ENCODE measurements at places on chromosomes 1 and 21. TPM values are rescaled to one million over a fixed set of nuclear protein-coding genes. Genes with fewer than 3 reads are reported as not detected.
A peak's percentile ranks its signal among the peaks of the same experiment; 100 is the strongest.

SEMA4A gene
- polyA plus RNA-seq: 0.88 TPM

SAMD11 gene
- not detected for polyA plus RNA-seq

LYPD8 gene
- not detected for polyA plus RNA-seq

DNAI4 gene
- polyA plus RNA-seq: 2.1 TPM

TSEN15 gene
- polyA plus RNA-seq: 74.7 TPM

GRCh38 chr21:33451634-33452071 is 28.1 kb downstream of the TMEM50B start:
- H3K27ac ChIP-seq: no peak overlapping the region
- H3K4me3 ChIP-seq: no peak overlapping the region
- H3K4me1 ChIP-seq: no peaks in the 10 kb centered on the region
- no peak for DNase-seq
- H3K36me3 ChIP-seq: no peaks in the 10 kb centered on the region

DNA sequence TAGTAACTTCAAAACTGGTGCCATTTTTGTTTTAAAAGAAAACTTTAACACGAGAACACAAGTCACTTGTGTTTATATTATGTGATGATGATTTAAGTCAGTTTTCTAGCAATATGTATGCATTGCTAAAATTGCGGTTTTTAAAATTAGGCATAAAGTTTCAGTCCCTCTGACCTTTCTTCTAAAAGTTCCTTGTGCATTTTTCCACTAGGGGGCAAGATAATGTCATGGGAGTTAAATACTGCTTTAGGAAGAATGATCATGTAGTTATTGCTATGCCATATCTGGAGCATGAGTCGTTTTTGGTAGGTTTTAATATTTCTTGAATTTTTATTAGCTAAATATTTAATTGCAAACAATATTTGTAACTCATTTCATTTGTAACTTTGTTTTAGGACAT is 10.7 kb downstream of the CDC7 start:
- H3K4me3 ChIP-seq: no peak overlapping the region
- H3K36me3 ChIP-seq: no peaks in the 10 kb centered on the region
- no peaks in the 10 kb centered on the region for H3K4me1 ChIP-seq
- no peaks in the 10 kb centered on the region for H3K27me3 ChIP-seq

- H3K36me3 ChIP-seq: no peaks in the 10 kb centered on the region
- H3K27me3 ChIP-seq: no peaks in the 10 kb centered on the region
- no peak overlapping the region for H3K27ac ChIP-seq
- H3K4me3 ChIP-seq: no peak overlapping the region
These were observed 20.7 kb upstream of the RPE65 start for GRCh38 chr1:68470388-68470970.

GRCh38 chr1:10207810-10208209 is 2.6 kb upstream of the KIF1B start:
- DNase-seq: no peak
- H3K27ac ChIP-seq: no peak overlapping the region
- H3K36me3 ChIP-seq: no peaks in the 10 kb centered on the region
- no peaks in the 10 kb centered on the region for H3K27me3 ChIP-seq
- H3K4me3 ChIP-seq: no peak overlapping the region
- peaks cover 17% of the 10 kb centered on the region for H3K4me1 ChIP-seq

DNA sequence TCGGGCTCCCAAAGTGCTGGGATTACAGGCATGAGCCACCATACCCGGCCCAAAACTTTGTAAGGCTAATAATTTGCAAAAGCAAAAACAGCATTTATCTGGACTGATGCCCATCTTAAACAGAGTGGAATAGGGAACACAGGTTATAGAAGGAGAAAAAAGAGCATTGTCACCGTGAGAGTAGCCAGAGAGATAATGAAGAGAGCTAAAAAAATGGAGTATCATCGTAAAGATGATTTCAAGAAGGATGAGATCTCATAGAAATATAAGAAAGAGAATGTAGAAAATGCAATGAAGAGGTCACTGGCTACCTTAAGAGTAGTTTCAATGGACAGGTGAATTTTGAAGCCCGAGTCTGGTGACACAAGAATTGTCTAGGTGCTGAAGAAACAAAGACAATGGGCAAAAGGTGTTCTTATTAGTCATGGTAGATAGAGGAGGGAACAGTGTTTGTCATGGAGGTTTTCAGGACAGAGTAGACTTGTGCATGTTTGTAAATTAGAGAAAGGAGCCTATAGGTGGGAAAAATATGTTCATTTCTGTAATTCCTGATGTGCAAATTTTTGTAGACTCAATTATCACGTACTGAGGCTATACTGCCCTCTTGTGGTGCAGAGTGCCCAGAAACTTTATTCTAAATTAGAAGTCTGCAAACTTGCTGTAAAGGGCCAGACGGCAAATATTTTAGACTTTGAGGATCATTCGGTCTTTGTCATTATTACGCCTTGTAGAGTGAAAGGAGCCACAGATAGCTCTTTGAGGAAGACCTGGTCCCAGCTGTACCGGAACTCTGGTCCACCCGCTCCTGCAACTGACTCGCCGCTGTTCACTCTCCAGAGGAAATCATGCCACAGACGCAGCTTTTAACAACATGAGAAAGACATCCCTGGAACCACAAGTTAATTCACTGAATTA is 8.1 kb upstream of the TMEM183A start:
- peak; percentile 57 for DNase-seq
- H3K27ac ChIP-seq: no peak overlapping the region
- H3K27me3 ChIP-seq: peaks cover 7% of the 10 kb centered on the region
- H3K4me3 ChIP-seq: no peak overlapping the region
- no peaks in the 10 kb centered on the region for H3K36me3 ChIP-seq

- H3K4me1 ChIP-seq: no peaks in the 10 kb centered on the region
- no peaks in the 10 kb centered on the region for H3K27me3 ChIP-seq
- H3K27ac ChIP-seq: no peak overlapping the region
These were observed 44.0 kb upstream of the PKN2 start for GRCh38 chr1:88640060-88640459.

DNA sequence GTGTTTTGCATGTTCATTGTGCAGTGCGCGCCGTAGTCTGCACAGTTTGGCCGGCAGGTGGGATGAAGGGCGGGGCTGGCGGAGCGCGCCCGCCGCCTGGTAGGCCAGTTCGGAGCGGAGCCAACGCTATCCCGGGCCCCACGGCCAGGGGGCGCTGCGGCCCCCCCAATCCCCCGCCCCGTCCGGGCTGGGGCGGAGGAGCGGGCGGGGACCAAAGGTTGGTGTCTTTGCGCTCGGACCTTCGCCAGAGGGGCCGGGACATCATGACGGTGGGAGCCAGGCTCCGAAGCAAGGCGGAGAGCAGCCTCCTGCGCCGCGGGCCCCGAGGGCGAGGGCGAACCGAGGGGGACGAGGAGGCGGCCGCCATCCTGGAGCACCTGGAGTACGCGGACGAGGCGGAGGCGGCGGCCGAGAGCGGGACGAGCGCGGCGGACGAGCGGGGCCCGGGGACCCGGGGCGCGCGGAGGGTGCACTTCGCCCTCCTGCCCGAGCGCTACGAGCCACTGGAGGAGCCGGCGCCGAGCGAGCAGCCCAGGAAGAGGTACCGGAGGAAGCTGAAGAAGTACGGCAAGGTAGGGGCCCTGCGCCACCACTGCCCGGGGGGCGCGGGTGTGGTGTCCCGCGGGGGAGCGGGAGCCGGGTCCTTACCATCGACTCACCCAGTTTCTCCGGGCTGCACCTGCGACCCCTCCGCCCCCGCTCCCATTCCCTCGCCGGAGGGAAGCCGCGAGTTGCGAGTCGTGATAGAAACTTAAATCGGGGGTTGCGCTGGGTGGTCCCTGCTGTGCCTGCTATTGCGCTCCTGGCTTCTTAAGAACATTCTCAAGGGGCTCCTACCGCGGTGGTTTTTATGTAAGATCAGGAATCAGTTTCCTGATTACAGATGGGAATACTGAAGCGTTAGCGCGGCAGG is at the start of gene C1orf115:
C1orf115 (plus strand) TSS at position 224 of the 913 bp plus-strand sequence; CDS start at position 264, 40 bp downstream.
- peaks cover 15% of the 10 kb centered on the region for H3K4me1 ChIP-seq
- H3K4me3 ChIP-seq: no peak within 1 kb of the TSS
- no peaks in the 10 kb centered on the region for H3K36me3 ChIP-seq
- no peak within 1 kb of the TSS for H3K27ac ChIP-seq
- peak; percentile 74 for DNase-seq

- no peak overlapping the region for H3K27ac ChIP-seq
- no peaks in the 10 kb centered on the region for H3K4me1 ChIP-seq
- H3K4me3 ChIP-seq: no peak overlapping the region
- H3K36me3 ChIP-seq: no peaks in the 10 kb centered on the region
- H3K27me3 ChIP-seq: no peaks in the 10 kb centered on the region
These were observed 42.4 kb downstream of the DAB1 start for GRCh38 chr1:57381426-57381825.

GRCh38 chr1:200877010-200877409 is 4.2 kb downstream of the GPR25 start:
- no peak overlapping the region for H3K4me3 ChIP-seq
- peaks cover 51% of the 10 kb centered on the region for H3K4me1 ChIP-seq
- H3K36me3 ChIP-seq: no peaks in the 10 kb centered on the region
- H3K27ac ChIP-seq: no peak overlapping the region

- no peak overlapping the region for H3K4me3 ChIP-seq
- no peaks in the 10 kb centered on the region for H3K36me3 ChIP-seq
- H3K4me1 ChIP-seq: no peaks in the 10 kb centered on the region
- H3K27ac ChIP-seq: no peak overlapping the region
These were observed 16.9 kb downstream of the CRB1 start for GRCh38 chr1:197284966-197285365.

GRCh38 chr1:200184196-200184595 is 156.7 kb downstream of the NR5A2 start:
- no peak for DNase-seq
- no peak overlapping the region for H3K27ac ChIP-seq
- H3K4me1 ChIP-seq: peaks cover 8% of the 10 kb centered on the region
- no peaks in the 10 kb centered on the region for H3K27me3 ChIP-seq
- no peaks in the 10 kb centered on the region for H3K36me3 ChIP-seq
- H3K4me3 ChIP-seq: no peak overlapping the region

DNA sequence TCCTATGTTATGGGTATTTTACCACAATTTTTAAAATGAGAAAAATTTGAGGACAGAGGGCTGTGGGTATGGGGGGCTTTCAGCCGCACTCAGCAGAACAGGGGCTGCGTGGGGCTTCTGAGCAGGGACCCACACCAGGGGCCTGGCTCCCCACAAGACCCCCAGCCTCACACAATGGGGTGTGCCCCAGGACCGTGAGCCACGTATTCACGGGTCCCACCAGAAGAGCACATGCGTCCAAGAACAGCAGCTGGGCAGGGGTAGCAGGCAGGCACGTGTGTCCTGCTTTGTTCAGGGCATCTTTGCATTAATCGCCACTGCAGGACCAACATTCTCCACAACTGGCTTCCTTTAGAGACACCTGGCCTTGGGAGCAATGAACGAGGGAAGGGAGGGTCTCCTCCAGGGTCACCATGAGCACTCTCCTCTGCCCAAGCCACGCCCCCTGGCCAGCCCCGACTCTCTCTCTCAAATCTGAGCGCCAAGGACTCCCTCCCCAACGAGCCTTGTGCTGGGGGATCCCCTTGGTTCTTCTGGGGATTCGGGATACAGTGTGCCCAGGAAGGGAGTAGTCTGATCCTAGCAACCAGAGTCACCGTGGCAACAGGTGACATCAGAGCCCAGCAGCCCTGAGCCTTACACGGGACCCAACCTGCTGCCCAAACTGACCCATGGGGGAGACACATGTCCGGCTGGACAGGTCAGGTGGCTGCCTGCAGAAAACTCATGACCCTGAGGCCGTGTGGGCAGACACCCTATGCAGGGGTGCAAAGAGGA is 7.4 kb upstream of the ARF1 start:
- no peaks in the 10 kb centered on the region for H3K27me3 ChIP-seq
- H3K36me3 ChIP-seq: no peaks in the 10 kb centered on the region
- H3K4me1 ChIP-seq: peaks cover 2% of the 10 kb centered on the region
- H3K27ac ChIP-seq: no peak overlapping the region

DNA sequence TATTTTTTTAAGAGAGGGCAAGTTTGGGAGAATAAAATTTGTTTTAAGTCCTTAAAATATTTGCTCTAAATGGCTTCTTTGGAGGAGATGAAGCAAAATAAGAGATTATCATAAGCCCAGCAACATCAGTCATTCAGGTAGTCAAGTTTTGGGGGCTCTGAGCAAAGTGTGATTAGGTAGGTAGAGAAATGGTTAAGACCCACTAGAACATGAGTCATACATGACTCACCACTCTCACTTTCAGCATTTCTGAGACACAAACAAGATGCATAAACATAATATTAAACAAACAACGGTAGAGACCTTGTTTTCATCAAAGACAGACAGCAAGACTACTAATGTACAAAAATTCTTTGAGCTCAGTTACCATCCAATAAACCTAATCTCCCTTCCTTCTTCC is 272.2 kb downstream of the LMO4 start:
- no peaks in the 10 kb centered on the region for H3K4me1 ChIP-seq
- no peak overlapping the region for H3K4me3 ChIP-seq
- no peak overlapping the region for H3K27ac ChIP-seq
- no peak for DNase-seq
- H3K36me3 ChIP-seq: no peaks in the 10 kb centered on the region

DNA sequence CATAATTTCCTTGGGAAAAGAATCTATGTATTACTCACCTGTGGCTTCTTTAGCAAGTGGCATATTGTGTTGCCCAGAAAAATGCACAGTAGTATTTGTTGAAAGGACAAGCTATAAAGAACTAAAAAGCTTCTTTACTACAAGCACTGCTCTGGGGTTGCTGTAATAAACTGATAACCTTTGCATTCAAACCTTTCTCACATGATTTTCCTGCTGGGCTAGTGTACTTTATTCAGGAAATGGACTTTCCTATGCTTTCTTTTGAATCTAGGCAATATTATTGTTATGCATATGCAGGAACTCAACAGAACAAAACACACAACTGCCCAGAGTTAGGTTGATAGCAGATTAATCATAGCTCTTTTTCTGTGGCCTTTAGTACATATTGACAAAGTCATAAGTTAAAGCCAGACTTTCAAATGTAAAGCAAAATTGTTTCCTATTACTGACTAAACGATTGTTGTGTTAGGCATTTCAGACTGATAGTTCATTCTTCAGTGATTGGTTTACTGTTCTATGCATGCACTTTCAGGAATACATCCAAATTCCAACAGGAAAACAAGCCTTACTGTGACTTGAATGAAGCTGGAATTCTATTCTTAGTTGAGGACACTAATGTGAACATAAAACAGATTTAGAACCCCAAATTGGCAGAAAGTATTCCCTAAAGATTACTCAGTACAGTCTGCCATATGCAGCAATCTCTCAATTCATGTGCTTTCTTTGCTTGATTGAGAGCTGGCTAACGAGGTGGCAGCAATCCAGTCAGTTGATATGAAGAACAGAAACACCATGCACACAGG is 564.3 kb upstream of the NEGR1 start:
- no peak overlapping the region for H3K4me3 ChIP-seq
- no peak overlapping the region for H3K27ac ChIP-seq
- no peaks in the 10 kb centered on the region for H3K27me3 ChIP-seq
- H3K36me3 ChIP-seq: no peaks in the 10 kb centered on the region
- no peaks in the 10 kb centered on the region for H3K4me1 ChIP-seq

All from CD4-positive, alpha-beta memory T cell (primary cell).